Activated CD4-positive, alpha-beta T cell treated with anti-CD3 and anti-CD28 coated beads, Interleukin-2, amount 50 U/mL, for 24 hours (primary cell): ENCODE measurements at places on chromosomes 11 and 22.

DNA sequence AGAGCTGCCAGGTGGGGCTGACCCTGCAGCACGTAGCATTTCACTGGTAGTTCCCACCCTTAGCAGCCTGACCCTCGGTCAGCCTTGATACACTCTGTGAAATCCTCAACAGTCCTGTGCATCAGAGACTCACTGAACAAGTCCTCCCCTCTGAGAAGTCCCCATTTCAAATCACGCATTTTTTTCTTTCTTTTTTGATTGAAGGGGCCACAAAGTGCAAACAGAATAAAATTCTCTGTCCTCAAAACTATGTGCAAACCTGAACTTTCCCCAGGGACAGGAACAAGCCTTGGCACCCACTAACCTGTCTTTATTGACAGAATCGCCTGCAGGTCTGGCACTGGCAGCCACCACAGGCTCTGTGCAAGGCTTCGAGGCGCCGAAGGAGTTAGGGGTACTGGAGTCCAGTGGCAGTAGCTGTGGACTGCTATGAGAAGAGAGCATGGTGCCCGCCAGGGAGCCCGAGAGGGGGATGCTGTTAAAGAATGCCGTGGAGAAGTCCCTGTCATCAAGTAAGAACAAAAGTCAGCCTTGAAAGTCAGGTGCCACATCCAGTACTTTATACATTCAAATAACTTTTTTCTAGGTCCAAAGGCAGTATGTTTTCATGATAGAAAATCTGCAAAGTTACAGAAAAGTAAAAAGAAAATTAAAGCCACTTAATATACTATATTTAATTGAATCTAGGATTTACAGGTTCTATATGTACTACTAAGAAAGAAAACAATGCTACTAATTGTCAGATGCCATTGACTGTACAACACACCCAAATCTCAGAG lies 53.8 kb downstream of the HIRA start:
- no peak for DNase-seq

- DNase-seq, result no peak
These were observed 75.1 kb upstream of the CADM1 start for GRCh38 chr11:115579181-115579825.

DNA sequence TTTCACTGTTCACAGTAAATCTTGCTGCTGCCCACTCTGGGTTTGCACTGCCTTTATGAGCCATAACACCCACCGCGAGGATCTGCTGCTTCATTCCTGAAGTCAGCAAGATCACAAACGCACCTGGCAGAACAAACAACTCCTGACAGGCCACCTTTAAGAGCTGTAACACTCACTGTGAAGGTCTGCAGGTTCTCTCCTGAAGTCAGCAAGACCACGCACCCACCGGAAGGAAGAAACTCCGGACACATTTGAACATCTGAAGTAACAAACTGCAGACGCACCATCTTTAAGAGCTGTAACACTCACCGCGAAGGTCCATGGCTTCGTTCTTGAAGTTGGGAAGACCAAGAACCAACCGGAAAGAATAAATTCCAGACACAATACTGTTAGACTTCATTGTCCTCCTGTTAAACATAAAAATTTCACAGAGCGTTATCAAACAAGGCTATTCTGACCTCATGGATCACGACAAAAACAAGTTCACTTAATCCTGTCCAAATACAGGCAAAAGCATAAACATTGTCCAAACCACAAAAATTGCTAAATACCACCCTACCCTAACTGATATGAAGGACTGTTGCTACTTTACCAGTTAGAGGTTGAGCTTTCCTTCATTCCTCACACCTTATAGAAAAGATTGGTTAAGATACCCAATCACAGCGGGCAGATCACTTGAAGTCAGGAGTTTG lies 3.0 kb upstream of the CCDC117 start:
- no peak for DNase-seq

DNA sequence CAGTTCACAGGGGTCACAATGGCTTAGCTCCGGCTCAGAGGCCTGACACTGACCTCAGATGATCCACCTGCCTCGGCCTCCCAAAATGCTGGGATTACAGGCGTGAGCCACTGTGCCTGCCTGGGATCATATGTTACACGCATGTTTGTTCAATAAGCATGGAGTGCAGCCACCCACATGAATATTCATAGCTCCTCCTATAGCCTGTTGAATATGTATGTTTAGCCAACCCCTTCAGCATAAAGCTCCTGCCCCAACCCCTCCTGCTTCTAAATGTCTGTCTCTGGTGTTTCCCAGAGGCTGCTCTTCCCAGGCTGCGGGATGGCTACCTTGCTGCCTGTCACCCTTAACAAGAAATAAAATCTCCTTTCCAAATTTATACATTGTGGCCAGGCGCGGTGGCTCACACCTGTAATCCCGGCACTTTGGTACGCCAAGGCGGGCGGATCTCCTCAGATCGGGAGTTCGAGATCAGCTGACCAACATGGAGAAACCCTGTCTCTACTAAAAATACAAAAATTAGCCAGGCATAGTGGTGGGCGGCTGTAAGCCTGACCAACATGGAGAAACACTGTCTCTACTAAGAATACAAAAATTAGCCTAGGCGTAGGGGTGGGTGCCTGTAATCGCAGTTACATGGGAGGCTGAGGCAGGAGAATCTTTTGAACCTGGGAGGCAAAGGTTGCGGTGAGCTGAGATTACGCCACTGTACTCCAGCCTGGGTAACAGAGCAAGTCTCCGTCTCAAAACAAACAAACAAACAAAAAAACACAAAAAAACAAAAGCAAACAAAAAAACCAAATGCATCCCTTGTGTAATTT lies 1.1 kb upstream of the APOBEC3F start:
- DNase-seq, result no peak

DNA sequence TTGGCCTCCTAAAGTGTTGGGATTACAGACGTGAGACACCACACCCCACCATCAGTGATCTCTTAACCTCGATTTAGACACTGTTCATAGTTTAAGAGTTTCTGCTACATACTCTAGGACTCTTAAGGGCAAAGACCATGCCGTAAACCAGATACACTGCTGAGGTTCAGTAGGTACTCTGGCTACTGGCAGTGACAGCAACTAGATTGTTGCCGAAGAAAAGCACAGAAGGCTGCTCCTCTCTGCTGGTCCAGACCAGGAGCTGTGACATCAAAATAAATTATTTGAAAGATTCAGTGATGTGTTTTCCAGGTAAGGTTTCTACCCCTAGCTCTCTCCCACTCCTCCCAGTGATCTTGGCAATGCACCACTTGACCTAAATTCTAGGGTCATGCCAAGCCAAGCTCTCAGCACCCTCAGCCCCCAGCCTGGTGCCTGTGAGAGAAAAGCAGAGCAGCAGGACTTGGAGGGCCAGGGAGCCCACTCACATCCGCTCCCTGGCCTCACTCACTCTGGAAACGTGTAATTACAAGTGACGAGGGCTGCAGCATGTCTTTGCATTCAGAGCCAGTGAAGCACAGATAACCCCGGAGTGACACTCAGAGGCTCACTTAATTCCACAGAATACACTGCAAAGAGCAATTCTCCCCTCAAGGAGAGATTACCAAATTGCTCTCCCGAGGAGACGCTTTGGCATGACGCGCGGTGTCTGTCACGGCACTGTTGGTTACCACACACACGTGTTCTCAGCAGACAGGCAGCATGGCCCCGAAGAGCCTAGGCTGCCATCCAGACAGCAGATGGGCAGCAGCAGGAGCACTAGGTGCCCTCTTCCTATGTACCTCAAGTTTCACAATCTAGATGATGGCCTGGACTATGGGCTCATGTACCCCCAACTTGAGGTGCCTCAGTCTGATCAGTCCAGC lies 96.9 kb upstream of the PITPNB start:
- DNase-seq, result no peak

- no peak for DNase-seq
These were observed 84.0 kb downstream of the SLC36A4 start for GRCh38 chr11:93113824-93114223.

DNA sequence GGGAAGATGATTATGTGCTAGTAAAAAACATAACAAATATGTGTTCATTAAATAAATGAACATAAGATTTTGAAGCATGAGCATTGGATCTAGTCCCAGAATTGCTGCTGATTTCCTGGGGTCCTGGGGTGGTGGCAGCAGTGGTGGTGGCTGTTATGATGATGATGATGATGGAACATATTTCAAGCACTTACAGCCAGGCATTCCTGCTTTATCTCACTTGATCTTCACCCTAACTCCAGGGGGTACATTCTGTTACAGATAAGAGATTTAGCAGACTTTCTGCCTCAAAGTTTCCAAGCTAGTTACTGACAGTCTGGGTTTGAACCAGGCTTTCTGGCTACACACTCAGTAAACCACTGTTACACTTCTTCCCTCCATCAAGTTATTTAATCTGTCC lies 5.2 kb downstream of the TRAPPC4 start:
- no peak for DNase-seq

GRCh38 chr22:19688301-19689290 lies 25.7 kb upstream of the SEPTIN5 start:
- DNase-seq, result no peak

GRCh38 chr11:134293119-134294113 lies 17.2 kb downstream of the GLB1L3 start:
- no peak for DNase-seq
